Stimulated activated CD8-positive, alpha-beta memory T cell treated with anti-CD3 and anti-CD28 coated beads, Interleukin-2, amount 100 ng/mL, for 1 hour (primary cell): ENCODE measurements at places on chromosomes 5 and 9.

DNA sequence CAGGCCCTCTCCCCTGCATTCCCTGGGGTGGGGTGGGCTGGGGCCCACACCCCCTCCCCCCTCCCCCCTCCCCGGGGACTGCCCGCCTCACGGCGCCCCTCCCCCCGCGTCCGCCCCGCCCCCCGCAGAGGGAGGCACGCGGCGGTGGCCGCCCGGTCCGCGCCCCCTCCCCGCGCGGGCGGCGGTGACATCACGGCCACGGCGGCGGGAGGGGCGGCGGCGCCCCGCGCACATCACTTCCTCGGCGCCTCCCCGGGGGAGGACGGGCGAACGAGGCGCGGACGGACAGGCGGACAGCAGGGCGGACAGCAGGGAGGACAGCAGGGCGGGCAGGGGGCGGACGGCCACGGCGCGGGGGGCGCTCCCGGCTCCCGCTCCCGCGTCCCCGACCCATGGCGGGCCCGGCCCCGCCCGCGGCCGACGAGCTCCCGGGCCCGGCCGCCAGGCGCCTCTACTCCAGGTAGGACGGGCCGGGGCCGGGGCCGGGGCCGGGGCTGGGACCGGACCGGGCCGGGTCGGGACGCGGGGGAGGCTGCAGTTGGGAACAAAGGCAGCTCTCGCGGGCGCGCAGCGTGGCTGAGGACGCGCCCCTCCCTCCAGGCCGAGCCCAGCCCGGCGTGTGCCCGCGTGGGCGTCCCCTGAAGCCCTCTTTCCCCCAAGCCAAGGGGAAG, at the start of gene GPSM1:
GPSM1 (plus strand) TSS at position 236 of the 671 bp plus-strand sequence; CDS start at position 393, 157 bp downstream.
- no peak for DNase-seq

DNA sequence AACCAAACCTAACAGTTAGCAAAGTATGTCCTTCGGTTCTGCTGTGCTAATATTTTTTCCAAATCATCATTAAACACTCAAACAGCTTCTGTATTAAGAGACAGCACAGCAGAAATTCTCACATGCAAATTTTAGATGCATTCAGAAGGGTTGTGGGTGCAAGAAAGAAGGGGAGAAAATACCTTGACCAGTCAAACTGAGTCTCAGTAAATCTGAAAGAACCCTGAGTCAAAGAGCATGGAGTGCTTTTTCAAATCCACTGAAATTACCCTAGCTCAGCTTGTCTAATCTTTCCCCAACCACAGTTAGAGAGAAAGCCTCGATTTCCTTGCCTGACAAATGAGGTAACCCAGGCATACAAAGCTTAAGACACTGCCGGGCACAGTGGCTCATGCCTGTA, 55.1 kb downstream of the RETREG1 start:
- DNase-seq: no peak

- no peak for DNase-seq
These were observed 67.2 kb downstream of the MVB12B start for GRCh38 chr9:126393876-126394275.

GRCh38 chr9:111610845-111611244, 11.4 kb upstream of the PTGR1 start:
- no peak for DNase-seq

- DNase-seq: no peak
These were observed 50.3 kb upstream of the ZFR start for GRCh38 chr5:32494827-32495226.
